Thyroid gland (tissue), 4 donors: ENCODE measurements at places on chromosomes 3 and 15. TPM values are rescaled to one million over a fixed set of nuclear protein-coding genes. Genes with fewer than 3 reads are reported as not detected.

The SLC7A14 gene
- 0.34 TPM for total RNA-seq

The C3orf49 gene
- total RNA-seq = not detected

- H3K4me1 ChIP-seq = no peaks in the 10 kb centered on the region
- no peaks in the 10 kb centered on the region for H3K36me3 ChIP-seq
- no peak overlapping the region for H3K4me3 ChIP-seq
- DNase-seq = no peak
Measured at GRCh38 chr15:85892232-85892631, 97.5 kb upstream of the KLHL25 start.

DNA sequence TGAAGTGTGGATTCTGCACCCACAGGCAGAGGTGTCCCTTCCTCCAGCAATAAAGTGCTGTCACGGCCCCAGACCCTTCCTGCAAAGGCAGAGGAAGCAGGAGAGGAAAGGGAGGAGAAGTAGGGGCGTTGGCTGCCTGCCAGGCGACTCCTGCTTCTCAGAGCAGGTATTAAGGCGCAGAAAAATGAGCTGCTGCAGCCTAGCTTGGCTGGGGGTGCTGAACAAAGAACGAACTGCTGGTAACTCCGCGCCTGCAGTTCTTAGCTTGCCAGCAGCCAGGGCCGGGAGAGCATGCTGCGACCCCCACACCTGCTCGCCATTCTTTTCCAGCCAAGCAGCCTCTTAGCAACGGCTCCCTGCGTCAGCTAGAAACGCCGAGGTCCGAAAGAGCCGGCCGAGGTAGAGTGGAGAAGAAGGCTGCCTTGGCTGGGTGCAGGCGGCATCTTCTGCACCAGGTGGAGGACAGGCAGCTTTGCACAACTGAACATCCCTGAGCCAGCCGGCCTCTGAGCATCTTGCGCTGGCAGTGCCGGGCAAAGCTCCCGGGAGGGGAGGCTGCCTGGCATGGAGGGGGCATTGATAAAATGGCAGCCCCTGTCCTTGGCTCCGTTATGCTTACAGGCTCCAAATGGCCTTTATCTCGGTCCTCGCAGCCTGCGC is 296.0 kb downstream of the MEX3B start:
- no peak overlapping the region for H3K4me3 ChIP-seq
- no peaks in the 10 kb centered on the region for H3K36me3 ChIP-seq
- no peak overlapping the region for H3K27ac ChIP-seq
- no peaks in the 10 kb centered on the region for H3K4me1 ChIP-seq
- no peaks in the 10 kb centered on the region for H3K27me3 ChIP-seq

GRCh38 chr3:173761161-173761560 is 363.6 kb downstream of the NLGN1 start:
- H3K27ac ChIP-seq = no peak overlapping the region
- H3K27me3 ChIP-seq = no peaks in the 10 kb centered on the region
- no peak overlapping the region for H3K4me3 ChIP-seq
- no peak for DNase-seq
- no peaks in the 10 kb centered on the region for H3K36me3 ChIP-seq

GRCh38 chr3:60657972-60658371 is 593.3 kb downstream of the FHIT start:
- no peaks in the 10 kb centered on the region for H3K27me3 ChIP-seq
- no peak for DNase-seq
- H3K36me3 ChIP-seq = no peaks in the 10 kb centered on the region
- H3K4me3 ChIP-seq = no peak overlapping the region
